ENCODE measurements at places on chromosomes 1 and 21. TPM values are rescaled to one million over a fixed set of nuclear protein-coding genes. Genes with fewer than 3 reads are reported as not detected.

The NBPF8 gene
- 20.1 TPM for total RNA-seq

- DNase-seq, result no peak
Observed at GRCh38 chr1:100404821-100405220, 52.5 kb downstream of the CDC14A start.

DNA sequence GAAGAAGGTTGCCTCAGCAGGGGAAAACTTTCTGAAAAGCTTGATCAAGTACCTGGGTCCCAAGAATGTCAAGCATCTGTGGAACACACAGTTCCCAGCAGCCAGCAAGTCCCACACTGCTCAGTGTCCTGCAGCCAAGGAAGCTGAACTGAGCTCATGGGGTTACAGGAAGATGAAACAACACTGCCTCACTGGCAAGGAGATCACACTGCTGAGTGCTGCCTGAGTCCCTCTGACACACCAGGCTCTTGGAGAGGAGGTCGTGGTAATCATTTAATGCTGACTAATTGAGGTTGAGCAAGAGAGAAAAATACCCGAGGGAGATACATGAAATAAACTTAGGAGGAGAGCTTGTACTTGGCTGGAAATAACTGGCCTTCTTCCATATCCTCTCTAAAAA, 75.2 kb downstream of the MPZL1 start:
- no peak for DNase-seq

GRCh38 chr1:162626094-162626493, 6.2 kb upstream of the DDR2 start:
- DNase-seq, result no peak

GRCh38 chr1:231134624-231135023, 27.2 kb upstream of the TRIM67 start:
- DNase-seq, result no peak

- no peak for DNase-seq
Observed at GRCh38 chr1:20192364-20192763, 6.0 kb upstream of the PLA2G2C start.

GRCh38 chr1:153628638-153629342, 556 bp downstream of the S100A1 start:
- no peak for DNase-seq
